ENCODE measurements at places on chromosomes 6 and 20.

DNA sequence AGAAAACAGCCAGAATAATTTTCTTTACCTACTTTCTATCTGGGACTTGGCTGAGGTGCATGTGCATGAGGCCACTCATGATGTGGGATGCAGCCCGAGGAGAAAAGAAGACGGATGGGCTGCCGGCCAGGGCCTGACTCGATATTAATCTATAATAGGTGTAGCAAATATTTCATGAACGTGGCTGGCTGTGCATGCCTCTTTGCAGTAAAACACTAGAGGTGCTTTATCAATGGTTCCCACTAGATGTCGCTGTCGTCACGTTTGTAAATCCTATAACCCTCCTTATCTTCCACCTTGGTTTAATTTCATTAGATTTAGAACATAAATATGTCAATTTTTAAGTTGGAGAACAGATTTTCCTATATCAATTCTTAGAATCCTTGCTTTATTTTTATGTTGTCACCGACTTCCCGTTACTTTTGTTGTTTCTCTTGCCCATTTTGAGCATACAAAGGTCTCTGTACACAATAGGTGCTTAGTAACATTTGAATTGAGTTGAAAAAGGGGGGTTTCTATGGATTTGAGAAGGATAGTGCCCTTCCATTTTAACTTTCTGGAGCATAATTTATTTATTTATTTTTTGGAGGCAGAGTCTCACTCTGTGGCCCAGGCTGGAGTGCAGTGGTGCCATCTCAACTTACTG, 19.6 kb upstream of the FERMT1 start:
- peak; percentile 74 for DNase-seq

- DNase-seq, result no peak
These were observed 65.0 kb downstream of the QRSL1 start for GRCh38 chr6:106694343-106694742.

GRCh38 chr6:26280407-26280806, 84.6 kb upstream of the BTN3A2 start:
- no peak for DNase-seq

- DNase-seq, result no peak
These were observed 318.0 kb downstream of the RFPL4B start for GRCh38 chr6:112665114-112665513.

GRCh38 chr20:9493803-9494202, 20.6 kb upstream of the LAMP5 start:
- DNase-seq, result no peak

DNA sequence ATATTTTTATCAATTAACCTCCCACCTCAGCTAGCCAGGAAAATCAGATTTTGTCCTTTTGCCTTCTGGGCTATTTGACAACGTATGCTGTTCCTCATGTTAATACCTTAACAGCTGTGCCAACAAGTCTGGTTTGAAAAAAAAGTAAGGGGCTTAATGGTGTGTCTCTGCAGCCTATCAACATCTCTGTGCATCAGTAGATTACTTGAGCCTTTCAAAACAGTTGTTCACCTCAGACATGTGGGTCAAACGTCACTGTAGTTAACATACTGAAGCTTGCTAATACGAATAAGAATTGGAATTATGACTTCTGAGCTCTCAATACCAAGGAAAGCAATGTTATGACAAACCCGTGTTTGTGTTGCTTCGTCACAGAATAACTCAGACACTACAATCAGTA, 23.0 kb downstream of the CEP57L1 start:
- no peak for DNase-seq

GRCh38 chr6:100300221-100300736, 164.4 kb downstream of the SIM1 start:
- no peak for DNase-seq

GRCh38 chr20:53445321-53445731, 148.3 kb downstream of the ZNF217 start:
- no peak for DNase-seq

- no peak for DNase-seq
These were observed 192.7 kb downstream of the KHDC1L start for GRCh38 chr6:73032586-73032985.

- no peak for DNase-seq
These were observed 64.4 kb upstream of the TFB1M start for GRCh38 chr6:155378724-155379123.

GRCh38 chr6:118770112-118770788, 118.9 kb upstream of the CEP85L start:
- DNase-seq, result peak; percentile 91

- DNase-seq, result no peak
These were observed 108.0 kb downstream of the SNX5 start for GRCh38 chr20:17860301-17861197.

DNA sequence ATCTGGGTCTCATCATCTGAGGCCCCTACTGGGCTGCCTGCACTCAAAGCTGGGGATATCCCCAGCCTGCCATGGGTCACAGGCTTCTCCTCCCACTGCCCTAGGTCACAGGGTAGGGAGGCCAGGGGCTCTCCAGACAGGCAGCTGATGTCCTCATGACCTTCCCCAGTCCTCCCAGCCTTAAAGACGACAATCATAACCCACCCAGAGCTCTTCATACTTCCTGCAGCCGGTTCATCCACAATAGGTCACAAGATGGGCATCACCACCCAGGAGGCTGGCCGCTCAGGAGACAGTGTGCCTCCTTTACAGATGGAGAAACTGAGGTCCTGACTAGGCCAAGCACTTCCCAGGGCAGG, 15.2 kb downstream of the TFEB start:
- DNase-seq, result no peak

DNA sequence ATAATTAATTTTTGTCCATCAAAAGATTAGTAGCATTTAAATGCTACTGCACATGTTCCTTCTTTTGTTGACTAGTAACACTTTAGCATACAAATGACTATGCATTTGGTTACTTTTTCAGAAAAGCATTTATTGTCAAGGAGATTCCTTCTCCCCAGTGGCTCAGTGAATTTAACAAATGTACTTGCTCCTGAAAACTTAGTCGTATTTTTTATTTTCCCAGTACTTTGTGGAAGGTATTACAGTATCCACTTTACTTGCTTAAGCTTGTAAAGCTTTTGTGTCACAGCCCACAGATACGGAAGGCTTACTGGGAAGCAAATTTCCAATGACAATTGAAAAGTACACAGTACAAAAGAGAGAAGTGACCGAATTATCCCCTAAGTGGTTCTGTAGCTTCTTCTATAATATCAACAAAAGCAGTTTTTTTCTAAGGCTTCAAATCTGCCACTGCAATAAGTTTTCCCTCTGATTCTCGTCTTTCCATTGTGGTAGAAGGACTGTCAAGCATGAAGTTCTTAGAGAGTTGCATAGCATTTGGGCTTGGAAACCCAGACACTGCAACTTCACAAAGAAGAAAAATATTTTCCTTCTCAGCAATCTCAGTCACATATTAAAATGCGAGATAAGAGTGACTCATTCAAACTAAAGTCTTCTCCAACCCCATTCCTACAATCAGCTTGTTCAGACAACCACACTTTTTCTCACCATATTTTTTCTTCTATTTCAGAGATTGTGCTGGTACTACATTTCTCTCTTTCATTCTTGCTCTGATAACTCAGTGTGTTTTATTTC, 431.2 kb downstream of the GRIK2 start:
- no peak for DNase-seq

- DNase-seq, result no peak
These were observed 11.6 kb upstream of the STX16 start for GRCh38 chr20:58639182-58640146.

GRCh38 chr6:14309516-14309915, 191.9 kb downstream of the CD83 start:
- DNase-seq, result no peak

GRCh38 chr6:39361657-39362486, 39.4 kb upstream of the KCNK16 start:
- peak; percentile 39 for DNase-seq

DNA sequence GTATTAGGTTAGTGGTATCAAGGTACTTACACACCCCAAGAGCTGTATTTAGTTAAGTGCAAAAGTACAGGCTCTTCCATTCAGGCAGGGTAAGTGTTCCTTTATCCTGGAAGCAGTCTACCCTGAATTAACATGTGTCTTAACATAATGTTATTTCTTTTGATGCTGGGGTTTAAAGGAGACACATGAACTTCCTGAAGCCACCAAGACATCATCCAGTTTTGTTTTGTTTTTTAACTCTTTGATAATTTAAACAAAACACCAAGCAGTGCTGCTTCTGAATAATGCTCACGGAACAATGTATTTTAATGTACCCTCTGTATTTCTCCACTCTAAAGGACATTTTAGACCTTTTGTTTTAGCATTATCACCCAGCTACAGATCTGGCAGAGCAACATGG, 50.5 kb upstream of the PLCB4 start:
- no peak for DNase-seq

Data from NCI-H1436 (cell line).